ENCODE measurements at places on chromosomes 11 and 22.

GRCh38 chr11:110081462-110082376 is 11.5 kb upstream of the ZC3H12C start:
- DNase-seq = no peak

GRCh38 chr11:28878025-28878424 is 769.8 kb downstream of the METTL15 start:
- DNase-seq = no peak

DNA sequence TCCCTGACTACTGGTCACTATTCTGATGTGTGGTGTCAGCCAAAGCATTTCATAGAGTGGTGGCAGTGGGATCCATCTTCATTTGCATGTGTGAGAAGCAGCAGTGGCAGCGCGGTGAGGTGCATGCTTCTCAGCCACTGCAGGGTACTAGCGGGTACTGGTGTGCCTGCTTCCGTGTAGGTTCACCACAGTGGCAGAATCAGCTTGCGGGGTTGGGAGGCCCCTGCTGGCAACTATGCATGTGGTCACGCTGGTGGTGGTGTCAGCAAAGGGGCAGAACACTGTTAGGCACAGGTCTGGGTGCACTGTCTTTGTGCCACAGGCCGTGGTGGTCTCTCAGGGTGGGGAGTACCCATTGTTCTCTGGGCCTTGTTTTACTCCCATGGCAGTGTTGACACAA is 286.4 kb upstream of the TENM4 start:
- DNase-seq = no peak

- DNase-seq = no peak
These were observed 2.6 kb upstream of the UCP3 start for GRCh38 chr11:74011360-74012073.

- peak; percentile 26 for DNase-seq
These were observed 37.3 kb upstream of the SLC22A12 start for GRCh38 chr11:64553554-64554201.

DNA sequence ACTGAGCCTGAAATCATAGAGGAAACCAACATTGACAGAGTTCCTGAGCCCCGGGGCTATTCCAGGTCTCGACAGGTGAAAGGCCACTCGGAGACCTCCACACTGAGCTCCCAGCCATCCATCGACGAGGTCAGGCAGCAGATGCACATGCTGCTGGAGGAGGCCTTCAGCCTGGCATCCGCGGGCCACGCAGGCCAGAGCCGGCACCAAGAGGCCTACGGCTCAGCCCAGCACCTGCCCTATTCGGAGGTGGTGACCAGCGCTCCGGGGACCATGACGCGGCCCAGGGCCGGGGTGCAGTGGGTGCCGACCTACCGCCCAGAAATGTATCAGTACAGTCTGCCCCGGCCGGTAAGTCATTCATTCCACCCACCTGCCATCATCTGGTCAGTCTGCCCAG is 54.9 kb downstream of the C11orf91 start:
- no peak for DNase-seq

DNA sequence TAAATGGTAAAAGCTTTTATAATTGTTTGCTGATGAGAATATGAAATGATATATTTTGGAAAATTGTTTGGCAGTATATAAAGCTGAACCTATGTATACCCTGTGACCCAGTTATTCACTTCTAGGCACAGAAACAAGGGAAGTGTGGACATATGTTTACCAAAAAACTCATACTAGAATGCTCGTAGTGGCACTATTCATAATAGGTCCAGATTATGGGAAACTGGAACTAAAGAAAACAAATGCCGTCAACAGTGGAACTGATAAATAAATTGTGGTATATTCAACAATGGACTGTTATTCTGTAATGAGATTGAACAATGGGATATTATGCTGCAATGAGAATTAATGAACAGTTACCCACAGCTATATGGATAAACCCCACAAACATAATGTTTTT is 32.8 kb downstream of the CSTPP1 start:
- no peak for DNase-seq

GRCh38 chr11:132559331-132560036 is 972.8 kb downstream of the OPCML start:
- DNase-seq = no peak

GRCh38 chr22:36649066-36649465 is 54.5 kb downstream of the CACNG2 start:
- no peak for DNase-seq

DNA sequence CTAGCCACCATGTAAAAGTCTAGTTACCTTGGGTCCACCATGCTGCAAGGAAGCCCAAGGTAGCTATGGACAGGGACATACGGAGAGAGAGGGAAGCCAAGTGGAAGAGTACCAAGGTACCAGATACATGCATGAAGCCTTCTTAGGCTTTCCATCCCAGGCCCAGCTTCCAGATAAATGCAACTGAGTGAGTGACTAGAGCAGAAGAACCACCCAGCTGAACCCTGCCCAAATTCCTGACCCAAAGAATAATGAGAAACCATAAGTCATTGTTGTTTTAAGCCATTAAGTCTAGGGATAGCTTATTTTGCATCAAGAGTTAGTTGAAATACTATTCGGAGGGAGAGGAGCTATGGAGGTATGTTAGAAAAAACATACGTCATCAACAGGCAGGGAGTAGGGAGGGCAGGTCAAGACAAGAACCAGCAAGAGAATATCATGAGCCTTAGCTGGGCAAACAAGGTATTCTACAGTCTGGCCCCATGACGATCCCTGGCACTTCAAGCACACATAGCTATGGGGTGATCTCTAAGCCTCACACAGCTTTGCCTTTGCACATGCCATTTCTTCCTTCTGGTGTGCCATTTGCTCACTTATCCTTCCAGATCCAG is 36.5 kb upstream of the APLNR start:
- DNase-seq = no peak

GRCh38 chr11:126345283-126345682 is 10.2 kb upstream of the ST3GAL4 start:
- DNase-seq = no peak

GRCh38 chr11:114102993-114103896 is 43.7 kb downstream of the ZBTB16 start:
- DNase-seq = no peak

- DNase-seq = no peak
These were observed 726 bp downstream of the ST3GAL4 start for GRCh38 chr11:126355926-126356897.

DNA sequence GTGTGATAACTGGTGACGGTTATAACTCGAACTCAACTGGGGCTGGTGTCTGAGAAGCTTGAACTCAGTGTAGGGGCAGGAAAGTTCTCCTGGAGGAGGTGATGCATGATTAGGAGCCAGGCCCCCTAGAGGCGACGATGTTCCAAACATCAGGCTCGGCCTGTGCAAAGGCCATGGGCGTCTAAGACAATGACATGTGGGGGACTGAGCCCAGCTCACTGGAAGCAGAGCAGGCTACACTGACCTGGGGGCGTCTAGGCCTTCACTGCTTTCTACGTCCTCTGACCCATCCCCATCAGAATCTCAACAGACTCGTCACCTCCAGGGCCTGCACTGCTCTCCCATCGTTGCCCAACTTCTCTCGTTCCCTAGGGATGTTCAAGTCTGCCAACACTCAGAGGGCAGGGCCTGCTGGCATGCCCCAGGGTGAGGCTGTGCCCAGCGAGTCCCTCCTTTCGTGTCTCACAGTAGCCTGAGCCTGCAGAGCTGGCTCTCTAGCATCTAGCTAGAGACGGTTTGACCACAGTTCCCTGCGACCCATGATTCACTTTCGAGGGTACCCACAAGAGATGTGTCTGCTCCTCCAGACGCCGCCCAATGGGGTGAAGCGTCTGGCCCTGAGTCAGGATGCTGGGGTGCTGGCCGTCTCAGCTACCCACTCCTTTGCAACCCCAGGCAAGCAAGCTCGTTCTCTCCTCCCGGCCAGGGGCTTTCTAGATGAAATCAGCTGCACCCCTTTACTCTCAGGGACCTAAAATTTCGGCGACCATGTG is 1.1 kb upstream of the ATG16L2 start:
- DNase-seq = peak; percentile 58

- DNase-seq = no peak
These were observed 24.1 kb downstream of the FDX1 start for GRCh38 chr11:110453684-110454354.

DNA sequence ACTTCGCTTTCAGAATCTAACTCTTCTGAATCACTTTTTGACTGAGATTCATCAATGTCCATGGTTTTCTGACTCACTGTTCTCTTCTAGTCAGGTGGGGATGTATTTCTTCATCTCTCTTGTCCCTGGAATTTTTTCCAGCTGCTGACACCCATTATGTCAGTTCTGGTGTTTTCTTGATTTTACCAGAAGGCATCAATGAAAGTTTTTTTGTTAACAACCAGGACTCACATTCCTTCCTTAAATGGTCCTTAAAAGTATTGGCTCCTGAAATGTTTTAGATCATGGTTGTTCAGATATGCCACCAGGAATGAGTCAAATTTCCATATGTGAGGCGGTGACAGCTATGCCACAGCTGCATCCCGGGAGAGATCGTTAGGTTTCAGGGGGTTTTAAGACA is 12.9 kb downstream of the MICAL2 start:
- no peak for DNase-seq

DNA sequence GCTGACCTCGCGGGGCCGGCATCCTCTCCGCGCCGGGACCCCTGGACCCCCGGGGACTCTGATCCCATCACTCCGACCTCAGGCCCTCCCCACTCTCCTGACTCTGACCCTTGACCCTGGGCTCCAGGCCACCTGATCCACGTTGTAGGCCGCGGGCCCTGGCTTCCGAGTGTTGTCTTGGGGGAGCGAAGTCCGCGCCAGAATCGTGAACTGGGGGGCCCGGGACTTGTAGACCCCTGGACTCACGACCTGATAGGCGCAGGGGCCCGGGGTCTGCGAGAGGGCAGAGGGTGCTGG is 716 bp upstream of the TYMP start:
- no peak for DNase-seq

DNA sequence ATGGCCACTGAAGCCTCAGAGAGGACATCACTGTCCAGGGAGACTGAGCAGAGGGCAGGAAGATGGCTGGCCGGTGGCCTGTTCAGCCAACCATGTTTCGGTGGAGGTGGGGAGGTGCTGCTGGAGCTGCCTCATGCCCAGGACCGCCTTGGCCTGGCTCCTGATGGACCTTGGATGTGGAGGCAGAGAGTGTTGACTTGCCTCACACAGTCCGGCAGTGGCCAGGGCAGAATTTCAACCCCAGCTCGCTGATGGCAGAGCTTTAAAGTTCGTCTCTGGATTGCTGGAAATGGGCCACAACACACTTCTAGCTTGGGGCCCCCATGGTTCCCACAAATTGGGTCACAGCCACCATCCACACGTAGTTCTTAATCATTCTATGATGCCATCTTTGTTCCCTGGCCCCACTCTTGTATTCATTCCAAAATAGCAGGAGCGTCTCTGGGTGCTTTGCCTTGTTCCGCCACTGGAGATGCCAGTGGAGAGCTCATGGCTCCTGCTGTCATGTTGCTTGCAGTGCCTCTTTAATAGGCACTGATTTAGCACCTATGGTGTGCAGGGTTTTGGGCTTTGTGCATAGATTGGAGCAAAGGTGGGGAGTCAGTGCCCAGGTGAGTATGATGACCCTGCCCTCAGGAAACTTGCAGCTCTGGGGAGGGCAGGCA is 5.6 kb downstream of the MAPK8IP1 start:
- no peak for DNase-seq

- DNase-seq = no peak
These were observed 79.9 kb downstream of the MS4A13 start for GRCh38 chr11:60594998-60595642.

DNA sequence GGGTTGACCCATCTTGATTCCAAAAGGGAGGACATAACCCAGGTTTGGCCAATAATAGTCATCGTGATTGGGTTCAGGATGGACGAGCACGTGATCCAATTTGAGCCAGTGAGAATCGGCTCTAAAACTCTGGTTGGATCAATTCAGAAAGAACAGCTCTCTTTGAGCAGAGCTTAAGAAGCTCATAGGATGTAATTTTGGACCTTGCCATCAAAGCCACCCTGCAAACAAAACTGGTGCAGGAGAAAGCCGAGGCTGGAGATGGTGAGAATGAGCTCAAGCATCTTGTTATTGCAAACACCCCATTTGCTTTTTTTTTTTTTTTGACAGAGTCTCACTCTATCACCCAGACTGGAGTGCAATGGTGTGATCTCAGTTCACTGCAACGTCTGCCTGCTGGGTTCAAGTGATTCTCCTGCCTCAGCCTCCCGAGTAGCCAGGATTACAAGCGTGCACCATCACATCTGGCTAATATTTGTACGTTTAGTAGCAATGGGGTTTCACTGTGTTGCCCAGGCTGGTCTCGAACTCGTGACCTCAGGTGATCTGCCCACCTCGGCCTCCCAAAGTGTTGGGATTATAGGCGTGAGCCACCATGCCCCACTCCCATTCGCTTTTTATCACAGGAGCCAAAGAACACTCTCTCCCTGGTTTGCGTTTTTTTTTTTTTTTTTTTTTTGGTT is 13.8 kb upstream of the MIAT start:
- no peak for DNase-seq

DNA sequence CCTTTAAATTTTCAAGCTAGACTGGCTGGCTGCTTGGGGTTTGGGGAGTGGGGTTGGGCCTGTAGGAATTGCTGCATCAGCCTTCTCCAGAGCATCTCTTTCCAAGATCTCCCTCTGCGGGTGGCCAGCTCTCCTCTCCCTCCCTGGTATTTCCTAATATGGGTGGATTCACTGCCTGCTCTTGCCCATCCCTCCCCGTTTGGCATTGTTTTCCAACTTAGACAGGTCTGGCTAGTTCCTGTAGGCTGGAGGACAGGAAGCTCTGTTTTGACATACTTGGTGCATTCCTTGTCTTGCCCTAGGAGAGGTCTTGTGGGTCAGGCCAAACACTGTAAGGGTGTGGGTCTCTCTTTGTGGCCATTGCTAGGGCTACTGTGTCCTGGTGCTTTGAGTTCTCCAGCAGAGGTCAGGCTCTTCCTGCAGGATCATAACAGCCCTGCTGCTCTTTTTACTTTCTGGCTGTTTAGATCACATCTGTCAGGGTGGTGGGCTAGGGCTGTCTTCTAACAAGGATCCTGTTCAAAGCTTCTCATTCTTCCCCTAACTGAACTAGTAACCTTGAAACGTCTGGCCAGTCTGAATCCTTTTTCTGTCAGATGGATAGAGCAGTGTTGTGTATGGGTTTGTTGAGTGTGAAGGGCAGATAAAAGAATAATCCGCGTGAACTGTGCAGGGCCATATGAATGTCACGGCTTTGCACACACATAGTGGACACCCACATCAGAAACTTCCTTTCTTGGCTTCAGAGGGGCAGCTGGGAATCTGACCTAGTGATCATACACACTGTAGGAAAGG is 18.3 kb upstream of the MICALL1 start:
- no peak for DNase-seq

GRCh38 chr11:58334708-58335107 is 24.2 kb downstream of the OR5B17 start:
- no peak for DNase-seq
